ENCODE measurements at places on chromosomes 16 and 17.

- DNase-seq: peak; percentile 57
These were observed 8.7 kb downstream of the ZNF276 start for GRCh38 chr16:89729863-89730593.

DNA sequence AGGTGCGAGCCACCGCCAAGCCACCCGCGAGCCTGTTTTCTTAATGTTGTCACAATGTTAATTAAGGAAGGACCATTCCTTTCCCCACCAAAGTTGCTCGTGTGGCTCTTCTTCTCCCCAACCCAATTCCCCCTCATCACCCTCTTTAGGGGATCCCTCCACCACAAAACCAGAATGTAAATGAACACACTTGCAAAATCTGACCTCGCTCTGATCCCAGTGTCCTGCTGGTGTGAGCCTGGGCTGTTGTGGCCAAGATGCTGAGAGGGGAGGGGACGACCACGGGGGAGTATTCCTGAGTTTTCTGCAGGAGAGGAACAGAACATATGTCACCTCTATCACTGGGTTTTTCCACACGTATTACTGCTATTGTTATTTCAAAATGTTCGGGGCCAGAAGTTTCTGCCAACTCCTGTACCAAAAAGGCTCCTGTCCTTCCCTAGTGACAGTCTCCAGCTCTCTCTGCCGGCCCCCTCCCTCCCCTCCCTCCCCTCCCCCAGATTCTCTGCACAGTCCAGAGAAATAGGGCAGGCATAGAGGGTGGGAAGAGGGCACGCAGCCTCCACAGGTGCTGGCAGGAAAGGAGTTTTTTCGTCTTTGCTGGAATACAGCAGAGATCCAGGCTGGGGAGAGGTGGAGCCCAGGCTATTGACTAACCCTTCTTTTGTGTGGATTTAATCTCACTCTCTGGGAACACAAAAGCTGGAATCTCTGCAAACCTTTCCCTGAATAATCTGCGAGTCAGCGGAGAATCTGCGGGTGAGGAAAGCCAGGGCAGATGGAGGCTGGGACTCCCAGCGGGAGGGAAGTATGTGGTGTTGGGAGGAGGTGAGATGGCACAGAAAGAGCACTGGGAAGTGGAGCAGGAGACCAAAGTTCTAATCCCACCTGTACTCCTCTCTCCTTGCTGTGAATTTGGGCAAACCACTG lies 4.5 kb upstream of the CA4 start:
- DNase-seq: no peak

DNA sequence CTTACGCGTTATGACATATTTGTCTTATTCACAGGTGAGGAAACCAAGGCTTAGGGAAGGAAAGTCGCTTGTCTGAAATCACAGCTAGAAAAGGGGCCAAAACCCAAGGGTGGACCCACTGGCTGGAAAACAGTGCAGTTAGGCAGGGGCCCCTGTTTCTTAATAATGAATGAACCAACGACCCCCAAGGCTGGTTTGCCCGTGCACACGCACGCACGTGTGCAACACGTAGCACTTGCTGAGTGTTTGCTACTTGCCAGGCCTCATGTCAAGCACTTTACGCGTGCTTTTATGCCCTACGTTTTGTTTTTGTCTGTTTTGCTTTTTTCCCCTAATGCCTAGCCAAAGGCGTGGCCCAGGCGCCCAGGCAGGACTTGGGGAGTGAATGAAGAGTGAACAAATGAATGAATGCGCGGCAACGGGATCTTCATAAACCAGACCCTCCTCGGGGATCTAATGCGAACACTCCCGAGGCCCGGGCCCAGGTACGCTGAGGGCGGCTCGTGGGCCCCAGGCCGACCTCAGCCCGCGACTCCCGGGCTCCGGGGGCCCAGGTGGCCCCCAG lies 571 bp upstream of the USP10 start:
- no peak for DNase-seq

DNA sequence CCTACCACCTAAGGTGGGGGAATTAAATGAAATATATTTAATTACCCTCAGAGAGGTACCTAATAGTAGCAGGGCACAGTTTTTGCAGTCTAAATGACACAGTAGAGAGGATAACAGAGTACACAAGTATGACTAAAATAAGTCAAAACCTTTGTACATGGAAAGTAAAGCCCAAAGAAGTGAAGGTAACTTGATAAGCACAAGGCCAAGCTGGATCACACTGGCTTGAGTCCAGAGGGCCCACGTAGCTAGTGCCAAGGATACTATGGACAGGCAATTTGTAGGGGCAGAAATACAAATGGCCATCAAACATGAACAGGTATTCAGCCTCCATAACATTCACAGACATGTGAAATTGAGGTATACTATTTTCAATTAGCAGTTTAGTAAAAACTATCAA lies 7.6 kb downstream of the MYO18A start:
- no peak for DNase-seq

DNA sequence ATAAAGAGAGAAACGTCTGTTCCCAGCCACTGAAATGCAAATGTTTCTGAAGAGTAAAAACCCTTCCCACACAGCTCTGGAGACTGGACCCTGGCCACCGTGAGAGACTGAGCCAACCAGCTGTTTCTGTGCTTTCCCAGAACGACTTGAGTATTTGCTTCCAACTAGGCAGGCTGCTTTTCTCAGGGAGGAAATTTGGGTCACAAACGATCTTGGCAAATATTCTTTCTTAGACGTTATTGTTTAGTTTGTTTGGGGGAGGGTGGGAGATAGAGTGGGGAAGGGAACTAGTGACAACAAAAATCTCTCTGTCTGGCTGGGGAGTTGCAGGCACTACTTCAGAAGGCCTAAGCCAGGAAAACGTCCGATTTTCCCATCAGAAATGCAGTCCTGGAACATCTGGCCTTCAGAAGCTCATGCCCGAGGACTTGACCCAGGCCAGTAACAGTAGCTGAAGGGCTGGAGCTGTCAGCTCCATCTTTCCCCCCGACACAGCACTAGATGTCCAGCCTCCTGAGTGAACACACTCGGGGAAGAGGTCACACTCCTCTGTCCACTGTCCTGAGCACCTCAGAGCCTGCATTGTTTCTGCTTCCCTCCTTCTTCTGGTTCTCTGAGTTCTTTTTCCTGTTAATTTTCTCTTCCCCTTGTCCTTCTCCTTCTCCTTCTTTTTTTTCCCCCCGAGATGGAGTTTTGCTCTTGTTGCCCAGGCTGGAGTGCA lies 4.0 kb downstream of the CCDC92B start:
- no peak for DNase-seq

DNA sequence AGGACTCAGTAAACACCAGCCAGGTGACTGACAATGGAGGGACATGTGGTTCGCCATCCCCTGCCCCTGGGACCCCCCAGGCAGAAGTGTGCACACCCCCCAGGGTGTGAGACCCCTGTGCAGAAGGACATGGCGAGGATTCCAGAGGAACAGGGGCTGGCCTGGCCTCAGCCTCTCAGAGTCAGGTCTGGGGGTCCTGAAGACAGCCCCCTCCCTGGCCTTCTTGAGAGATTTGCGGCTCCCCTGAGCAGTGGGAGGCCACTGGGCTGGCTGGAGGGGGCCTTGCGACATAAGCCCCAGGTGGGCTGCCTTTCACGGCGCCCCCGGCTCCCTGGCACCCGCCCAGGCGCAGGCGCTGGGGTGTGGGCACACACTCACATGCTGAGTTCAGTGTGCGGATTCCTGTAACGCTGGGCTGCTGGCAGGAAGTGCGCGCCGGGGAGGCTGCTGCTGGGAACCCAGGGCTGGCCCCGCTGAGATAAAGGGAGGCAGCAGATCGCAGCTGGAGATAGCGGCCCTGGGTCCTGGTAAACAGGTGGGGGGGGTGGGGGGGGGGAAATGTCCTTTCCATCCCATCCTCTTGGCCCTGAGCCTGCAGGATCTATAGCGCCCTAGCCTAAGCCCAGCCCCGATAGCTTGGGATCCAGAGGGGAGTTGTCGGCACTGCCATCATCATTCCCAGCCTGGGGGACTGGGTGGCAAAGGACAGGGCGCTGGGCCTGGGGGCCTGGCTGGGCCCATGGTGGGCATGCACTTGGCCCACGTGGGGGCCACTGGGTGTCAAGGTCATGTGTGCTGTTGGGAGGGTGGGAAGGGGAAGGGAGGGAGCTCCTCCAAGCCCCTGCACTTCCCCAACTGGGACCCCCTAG lies 27.1 kb downstream of the TMEM235 start:
- DNase-seq: peak; percentile 73

DNA sequence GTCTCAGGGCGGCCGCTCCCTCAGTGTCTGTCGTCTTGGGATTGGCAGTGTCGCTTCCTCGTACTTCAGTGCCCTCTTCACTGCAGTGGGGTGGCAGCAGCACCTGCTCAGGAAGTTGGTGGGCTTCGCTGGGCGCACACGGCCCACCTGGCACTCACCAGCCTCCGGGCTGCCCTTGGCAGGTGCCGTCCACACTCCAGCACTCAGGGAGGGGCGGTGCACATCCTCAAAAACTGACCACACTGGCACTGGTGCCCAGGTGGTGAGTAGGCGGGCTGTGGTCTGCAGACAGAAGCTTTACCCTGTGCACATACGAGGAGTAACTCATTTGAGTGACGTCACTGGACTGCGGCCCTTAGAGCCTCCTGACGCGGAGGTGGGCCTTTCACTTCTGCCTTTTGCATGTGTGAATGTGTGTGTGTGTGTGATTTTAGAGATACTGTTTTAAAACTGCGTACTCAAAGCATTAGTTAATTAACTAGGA lies 94.6 kb downstream of the BANP start:
- DNase-seq: no peak

- no peak for DNase-seq
These were observed 29.4 kb downstream of the GRB7 start for GRCh38 chr17:39767147-39767546.

- DNase-seq: peak; percentile 78
These were observed 9.9 kb downstream of the MXRA7 start for GRCh38 chr17:76700617-76701470.

DNA sequence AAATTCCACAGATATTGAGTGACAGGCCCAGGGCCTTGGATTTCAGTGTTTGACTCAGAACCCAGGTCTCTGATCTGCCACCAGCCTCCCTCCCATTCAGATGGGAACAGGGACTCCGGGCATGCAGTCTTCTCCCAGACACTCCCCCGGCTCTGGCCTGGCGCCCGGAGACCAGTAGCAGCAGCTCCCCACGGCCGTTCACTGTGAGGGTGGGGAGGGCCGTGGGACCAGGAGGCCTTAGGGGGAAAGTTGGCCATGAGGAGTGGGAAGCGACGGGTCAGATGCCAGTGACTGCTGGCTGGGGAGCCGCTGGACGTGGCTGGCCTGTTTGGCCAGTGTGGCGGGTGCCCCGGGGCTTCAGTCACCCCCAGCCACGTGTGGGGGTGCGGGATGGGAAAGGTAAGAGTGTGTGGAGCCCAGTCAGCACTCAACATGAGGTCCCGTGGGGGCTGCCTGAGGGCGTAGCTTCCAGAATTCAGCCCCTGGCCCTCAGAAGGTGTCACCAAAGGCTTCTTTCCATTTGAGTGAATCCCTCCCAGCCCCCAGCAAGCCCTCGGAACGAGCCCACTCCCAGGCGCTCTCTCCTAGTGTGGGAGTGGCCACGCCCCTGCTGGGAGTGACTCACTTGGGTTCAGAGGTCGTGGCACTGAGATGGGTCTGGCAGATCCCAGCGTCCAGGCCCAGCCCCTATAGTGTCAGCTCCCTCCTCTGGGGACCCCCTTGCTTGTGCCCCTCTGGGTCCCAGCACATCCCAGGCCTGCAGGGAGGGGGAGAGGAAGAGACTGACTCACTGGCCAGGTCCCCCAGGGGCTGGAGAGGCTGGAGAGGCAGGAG lies 309.4 kb downstream of the SEC14L1 start:
- DNase-seq: peak; percentile 92

DNA sequence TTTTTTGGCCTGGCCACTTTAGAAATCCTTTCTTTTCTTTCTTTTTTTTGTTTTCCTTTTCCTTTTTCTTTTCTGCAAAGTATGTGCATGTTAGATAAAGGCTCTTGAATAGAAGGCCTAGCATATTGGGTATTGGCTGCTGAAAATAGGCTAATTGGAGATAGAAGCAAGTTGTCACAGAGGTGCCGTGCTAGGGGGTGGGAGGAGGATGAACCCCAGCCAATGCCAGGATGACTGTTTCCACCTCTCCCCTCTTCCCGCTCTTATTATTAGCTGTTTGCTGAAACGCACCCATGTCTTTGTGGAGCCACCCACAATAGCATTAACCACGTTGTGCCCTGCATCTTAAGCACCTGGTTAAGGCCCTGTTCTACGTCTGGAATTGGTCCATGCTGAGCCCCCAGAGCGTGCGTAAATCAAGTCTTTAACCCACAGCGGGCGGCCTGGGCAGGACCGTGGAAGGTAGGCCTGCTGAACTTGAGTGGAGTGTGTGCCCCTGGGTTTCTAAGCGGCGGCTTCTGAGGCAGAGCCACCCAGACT lies 123.6 kb downstream of the MSI2 start:
- DNase-seq: no peak

- no peak for DNase-seq
These were observed 24.8 kb upstream of the NSRP1 start for GRCh38 chr17:30091771-30092170.

- DNase-seq: no peak
These were observed 282.4 kb upstream of the EEF2KMT start for GRCh38 chr16:5379954-5380353.

- DNase-seq: no peak
These were observed 100.6 kb downstream of the STXBP4 start for GRCh38 chr17:55068862-55069811.

- no peak for DNase-seq
These were observed 55.2 kb downstream of the RAI1 start for GRCh38 chr17:17736205-17737183.

DNA sequence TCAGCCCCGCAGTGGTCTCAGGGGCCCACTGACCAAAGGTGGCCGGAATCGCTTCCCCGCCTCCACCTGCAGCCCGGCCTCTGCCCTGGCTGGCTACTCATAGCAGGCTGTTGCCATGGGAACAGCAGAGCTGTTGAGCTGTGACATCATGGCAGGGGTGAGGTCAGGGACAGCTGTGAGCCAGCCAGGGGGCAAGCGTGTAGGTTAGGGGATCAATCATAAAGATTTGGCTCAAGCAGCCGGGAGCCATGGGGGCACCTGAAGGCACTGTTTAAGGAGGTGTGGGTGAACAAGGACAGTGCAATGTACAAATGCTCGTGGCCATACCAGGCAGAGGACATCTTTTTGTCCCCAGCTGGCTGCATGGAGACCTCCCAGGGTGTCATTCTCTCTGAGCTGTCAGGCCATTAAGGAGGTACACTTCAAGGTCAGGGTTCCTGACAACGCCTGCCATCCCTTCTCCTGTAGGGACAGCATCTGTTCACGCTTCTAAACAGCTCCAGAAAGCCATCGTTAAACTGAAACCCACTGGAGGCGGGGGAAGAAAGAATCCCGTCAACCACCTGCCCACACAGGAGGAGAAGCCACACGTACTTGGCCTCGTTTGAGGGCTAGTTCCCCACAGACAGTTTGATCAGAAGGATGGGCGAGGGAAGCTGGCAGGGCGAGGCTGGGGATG lies at the start of gene CEP295NL:
CEP295NL (minus strand) TSS at position 101 of the 679 bp plus-strand sequence. CDS start 1,373 bp downstream, outside the sequence.
- peak; percentile 63 for DNase-seq

- DNase-seq: no peak
These were observed 40.0 kb upstream of the CD300E start for GRCh38 chr17:74663561-74663960.

- peak; percentile 90 for DNase-seq
These were observed 11.5 kb downstream of the DLG4 start for GRCh38 chr17:7208027-7208571.

GRCh38 chr17:8532021-8532420 lies 96.3 kb downstream of the NDEL1 start:
- DNase-seq: peak; percentile 14
